ENCODE measurements at places on chromosomes 4 and X.

DNA sequence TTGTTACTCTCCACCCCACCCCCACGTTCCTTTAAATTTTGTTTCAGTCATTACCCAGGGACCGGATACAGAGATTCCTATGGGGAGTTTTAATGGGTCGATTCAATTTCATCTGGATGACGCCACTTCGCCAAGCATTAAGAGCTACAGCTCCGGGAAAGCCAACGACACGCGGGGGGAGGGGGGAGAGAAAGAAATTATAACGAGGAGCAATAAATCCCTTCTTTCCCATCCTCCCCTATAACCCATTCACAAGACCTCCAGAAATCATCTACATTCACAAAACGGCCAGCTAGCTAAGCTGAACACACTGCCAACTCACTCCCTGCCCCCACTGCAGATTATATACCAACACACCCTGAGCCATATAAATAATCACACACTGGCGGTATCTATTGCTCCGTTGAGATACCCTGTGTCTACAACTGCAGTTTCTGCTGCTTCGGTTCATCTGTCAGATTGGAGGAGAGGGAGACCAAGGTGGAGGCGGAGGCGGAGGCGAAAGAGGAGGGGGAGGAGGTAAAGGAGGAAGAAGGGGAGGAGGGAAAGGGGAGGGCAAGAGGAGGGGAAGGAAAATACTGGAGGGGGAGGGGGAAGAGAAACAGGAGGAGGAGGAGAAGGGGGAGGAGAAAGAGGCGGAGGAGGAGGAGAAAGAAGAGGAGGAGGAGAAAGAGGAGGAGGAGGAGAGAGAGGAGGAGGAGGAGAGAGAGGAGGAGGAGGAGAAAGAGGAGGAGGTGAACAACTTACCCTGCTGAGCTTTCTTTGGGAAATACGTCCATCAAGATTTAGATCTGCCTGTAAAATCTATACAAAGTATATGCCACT lies 113.9 kb upstream of the VAMP7 start:
- DNase-seq, result peak; percentile 6

DNA sequence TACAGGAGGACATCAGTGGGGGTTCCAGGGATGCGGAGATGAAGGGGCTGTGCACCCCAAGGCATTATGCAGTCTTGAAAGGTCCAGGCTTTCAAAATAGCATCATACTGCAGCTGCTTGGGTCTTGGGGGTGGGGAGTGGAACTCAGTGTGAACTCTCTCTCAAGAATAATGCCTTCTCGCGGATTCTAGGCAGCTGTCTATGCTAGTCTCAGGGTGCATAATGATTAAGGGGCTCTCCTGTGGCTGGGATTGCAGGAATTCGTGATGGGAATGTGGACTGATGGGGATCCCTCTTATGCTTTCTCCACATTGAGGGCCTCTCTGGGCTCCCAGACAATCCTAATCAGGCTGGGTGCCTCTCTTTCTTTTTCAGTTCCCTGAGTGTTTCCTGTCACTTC lies 172.2 kb upstream of the ARHGAP24 start:
- DNase-seq, result no peak

- no peak for DNase-seq
Observed at GRCh38 chr4:70269674-70270073, 27.3 kb downstream of the CSN3 start.

DNA sequence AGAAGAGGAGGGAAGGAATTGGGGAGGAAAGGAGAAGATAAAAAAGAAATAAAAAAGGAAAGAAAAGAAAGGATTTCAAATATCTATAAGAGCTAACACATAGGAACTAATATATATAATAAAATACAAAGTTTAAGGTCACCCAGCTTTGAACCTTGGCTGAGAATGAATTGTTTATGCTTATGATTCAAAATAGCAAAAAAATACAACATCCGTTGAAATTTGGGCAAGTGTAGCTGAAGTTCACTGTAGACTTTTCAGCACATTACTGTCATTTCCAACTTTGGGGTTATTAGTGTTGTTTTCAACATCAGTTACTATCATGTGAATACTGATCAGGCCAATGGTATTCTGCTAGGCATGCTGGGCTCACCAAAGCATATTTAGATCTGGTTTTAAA lies 395.2 kb upstream of the INTU start:
- no peak for DNase-seq

DNA sequence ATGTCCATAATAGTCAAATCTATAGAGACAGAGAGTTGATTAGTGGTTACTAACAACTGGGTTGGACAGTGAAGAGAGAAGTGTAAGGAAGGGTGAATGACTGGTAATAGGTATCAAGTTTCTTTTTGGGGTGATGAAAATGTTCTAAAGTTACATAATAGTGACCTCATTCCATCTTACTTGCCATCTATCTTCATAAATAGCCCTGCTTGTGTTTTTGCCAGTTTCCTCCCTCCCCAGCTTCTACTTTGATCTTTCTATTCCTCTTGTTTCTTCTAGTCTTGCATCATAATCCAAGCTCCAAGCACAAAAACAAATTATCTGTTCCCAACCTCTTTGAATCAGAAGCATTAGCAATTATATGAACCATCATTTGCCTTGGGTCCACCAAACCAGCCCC lies 40.2 kb upstream of the TET2 start:
- no peak for DNase-seq
